ENCODE measurements at places on chromosomes 12 and 14. TPM values are rescaled to one million over a fixed set of nuclear protein-coding genes. Genes with fewer than 3 reads are reported as not detected.

Gene BDKRB2
- 5.2 TPM for total RNA-seq

DNA sequence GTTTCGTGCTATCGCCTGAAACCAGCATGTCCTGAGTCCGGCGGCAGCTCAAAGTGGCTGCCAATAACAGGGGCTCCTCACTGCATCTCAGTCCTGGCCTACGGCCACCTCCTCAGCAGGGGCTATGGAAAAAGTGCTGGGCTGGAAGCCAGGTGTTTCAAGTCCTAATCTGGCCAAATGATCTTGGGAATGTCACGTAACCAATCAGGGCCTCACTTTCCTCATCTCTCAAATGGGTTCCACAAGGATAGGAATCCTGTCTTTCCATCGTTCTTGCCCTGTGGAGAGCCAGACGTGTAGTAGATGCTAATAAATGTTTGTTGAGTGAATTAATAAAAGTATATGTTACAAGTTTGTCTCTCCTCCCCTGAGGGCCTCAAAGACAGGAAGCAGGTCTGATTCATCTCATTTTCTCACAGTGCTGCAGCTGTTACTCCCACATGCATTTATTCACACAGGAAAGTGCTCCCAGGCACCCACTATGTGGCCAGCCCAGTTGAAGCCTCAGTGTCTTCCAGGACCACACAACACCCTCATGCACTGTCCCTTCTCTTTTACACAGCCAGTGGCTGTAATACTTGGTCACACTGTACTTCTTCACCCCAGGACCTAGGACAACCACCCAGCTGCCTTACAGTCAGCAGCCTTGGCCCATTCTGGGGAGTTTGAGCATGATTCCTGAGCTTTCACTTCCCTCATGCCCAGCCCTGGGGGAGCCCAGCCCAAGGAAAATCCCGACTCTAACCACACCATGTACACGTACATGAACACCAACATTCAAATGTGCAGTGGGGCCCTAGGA lies 5.0 kb downstream of the CMKLR1 start:
- peak; percentile 34 for DNase-seq

DNA sequence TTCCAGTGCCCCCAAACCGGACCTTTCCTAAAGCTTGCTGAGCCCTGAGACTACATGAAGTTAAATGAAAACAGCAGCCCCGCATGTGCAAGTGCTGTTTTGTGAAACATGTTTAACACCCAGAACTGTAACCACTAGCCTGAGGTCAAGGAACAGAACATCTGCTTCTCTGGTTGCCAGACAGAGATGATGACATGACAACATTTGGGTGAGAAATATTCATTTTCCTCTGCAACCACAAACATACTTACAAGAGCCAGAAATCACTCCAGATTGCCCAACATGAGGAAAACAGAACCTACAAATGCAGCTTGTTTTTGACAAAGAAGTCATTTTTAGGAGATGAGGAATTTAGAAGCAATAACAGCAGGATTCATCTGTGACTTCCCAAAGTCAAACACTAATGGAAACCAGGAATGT lies 110.4 kb downstream of the BCAT1 start:
- DNase-seq, result no peak

DNA sequence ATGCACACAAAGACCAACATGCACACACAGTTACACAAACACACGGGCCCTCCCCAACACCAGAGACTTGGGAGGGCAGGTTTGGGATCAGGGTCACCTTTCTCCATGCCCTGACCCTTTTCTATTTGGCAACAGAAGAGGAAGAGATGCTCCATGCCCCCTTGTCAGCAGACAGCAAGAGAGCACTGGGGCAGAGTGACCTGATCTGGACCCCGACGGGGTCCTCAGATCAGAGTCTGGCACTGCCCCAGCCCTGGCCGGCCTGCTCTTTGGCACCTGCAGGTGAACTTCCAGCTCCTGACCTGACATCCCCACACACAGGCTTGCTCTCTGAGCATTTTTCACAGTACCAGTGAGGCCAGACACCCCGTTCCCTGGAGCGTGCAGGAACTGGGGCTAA lies 21.4 kb downstream of the ADCY6 start:
- DNase-seq, result peak; percentile 27

DNA sequence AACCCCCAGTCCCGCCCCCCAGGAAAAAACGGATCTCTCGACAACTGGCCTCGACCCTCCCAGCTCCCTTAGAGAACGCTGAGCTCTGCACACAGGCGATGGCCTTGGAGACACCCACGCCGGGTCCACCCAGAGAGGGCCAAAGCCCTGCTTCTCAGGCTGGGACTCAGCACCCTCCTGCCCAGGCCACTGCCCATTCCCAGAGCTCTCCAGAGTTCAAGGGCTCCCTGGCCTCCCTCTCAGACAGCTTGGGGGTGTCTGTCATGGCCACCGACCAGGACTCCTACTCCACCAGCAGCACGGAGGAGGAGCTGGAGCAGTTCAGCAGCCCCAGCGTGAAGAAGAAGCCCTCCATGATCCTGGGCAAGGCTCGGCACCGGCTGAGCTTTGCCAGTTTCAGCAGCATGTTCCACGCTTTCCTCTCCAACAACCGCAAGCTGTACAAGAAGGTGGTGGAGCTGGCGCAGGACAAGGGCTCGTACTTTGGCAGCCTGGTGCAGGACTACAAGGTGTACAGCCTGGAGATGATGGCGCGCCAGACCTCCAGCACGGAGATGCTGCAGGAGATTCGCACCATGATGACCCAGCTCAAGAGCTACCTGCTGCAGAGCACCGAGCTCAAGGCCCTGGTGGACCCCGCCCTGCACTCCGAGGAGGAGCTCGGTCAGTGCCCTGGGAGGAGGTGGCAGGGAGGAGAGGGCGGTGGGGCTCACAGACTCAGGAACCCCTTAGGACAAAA lies 95.8 kb downstream of the LGMN start:
- no peak for DNase-seq

Gene CCDC175
- total RNA-seq, result 0.71 TPM

Gene POTEG
- total RNA-seq, result not detected

- no peak for DNase-seq
These were observed 113.9 kb upstream of the DYRK2 start for GRCh38 chr12:67534681-67535080.

- DNase-seq, result no peak
These were observed 5.2 kb downstream of the NEDD1 start for GRCh38 chr12:96912261-96912660.

Gene M6PR
- total RNA-seq, result 105 TPM

Gene SMCO2
- 0.52 TPM for total RNA-seq

DNA sequence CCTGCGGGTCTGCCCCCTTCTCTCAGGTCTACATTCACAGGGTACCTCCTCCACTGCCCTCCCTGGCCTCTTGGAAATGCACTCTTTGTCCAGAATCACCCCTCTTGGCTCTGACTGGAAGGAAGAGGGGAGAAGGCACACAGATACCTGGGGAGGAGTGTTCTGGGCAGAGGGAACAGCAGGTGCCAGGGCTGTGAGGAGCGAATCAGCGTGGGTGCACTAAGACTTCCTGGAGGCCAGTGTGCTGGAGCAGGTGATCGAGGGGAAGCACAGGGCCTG lies 8.3 kb upstream of the TRAF3 start:
- DNase-seq, result no peak

Gene NR4A1
- total RNA-seq, result 677 TPM

GRCh38 chr12:67758119-67758518 lies 109.6 kb downstream of the DYRK2 start:
- no peak for DNase-seq

Gene SEL1L
- total RNA-seq, result 118 TPM

DNA sequence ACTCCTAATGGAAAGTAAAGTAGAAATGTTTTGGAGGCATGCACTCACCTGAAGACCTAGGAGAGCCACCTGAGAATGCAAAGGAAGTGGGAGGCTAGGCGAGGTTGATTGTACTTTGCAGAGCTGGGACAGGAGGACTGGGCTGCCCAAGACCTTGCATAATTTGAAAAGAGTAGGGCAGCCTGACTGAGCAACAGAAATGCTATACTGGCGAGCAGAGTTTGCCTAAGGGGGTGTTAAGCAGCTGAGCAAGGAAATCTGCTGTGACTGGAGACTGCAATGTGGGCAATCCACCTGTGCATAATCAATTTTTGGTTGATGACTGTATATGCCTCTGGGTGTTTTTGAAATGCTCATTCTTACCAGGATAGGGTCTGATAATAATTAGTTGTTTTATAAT lies 834.1 kb downstream of the TRHDE start:
- DNase-seq, result no peak

DNA sequence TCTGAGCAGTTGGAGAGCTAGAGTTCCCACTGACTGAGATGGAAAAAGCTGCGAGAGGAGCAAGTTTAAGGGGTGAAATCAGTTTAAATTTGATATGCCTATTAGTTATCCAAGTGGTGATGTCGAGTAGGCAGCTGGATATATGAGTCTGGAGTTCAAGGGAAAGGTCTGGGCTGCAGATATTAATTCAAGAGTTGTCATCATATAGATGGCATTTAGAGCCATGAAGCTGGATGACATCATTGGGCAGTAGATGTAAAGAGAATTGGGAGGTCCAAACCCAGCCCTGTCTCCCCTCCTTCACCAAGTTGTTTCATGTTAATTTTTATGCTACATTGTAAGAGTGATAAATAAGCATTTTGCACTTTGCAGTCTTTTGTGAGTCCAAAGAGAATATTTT lies 898.1 kb downstream of the GALC start:
- DNase-seq, result no peak

GRCh38 chr12:46560874-46561273 lies 188.3 kb upstream of the SLC38A2 start:
- DNase-seq, result no peak

Gene NEMP1
- 7.6 TPM for total RNA-seq

Gene SIRT4
- 1.6 TPM for total RNA-seq

- peak; percentile 88 for DNase-seq
These were observed 25.6 kb downstream of the ALDH2 start for GRCh38 chr12:111792155-111792855.

- no peak for DNase-seq
These were observed 6.1 kb downstream of the PNN start for GRCh38 chr14:39181026-39181692.

- DNase-seq, result no peak
These were observed 6.5 kb downstream of the HOXC12 start for GRCh38 chr12:53961025-53961761.

DNA sequence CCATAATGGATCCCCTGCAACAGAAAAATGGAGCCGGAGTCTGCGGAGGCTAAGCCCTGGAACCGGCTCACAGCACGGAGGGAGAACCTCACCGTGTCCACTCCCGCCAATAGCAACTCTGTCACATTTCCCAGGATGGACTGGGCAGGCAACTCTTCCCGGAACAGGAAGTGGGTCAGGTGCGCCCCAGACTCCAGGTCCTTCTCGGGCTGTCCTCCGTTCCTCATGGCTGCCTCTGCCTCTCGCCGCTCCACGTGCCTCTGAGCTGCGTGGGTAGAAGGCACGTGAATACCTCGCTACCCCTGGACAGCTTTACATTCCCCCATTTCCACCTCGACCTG lies 2.2 kb downstream of the CYP27B1 start:
- DNase-seq, result no peak

Gene ZFHX2
- total RNA-seq, result 4.0 TPM

Gene GALNT9
- total RNA-seq, result 0.62 TPM

Gene CLEC4D
- 1.4 TPM for total RNA-seq

- no peak for DNase-seq
These were observed 26.5 kb downstream of the ARL6IP4 start for GRCh38 chr12:123006977-123007376.

DNA sequence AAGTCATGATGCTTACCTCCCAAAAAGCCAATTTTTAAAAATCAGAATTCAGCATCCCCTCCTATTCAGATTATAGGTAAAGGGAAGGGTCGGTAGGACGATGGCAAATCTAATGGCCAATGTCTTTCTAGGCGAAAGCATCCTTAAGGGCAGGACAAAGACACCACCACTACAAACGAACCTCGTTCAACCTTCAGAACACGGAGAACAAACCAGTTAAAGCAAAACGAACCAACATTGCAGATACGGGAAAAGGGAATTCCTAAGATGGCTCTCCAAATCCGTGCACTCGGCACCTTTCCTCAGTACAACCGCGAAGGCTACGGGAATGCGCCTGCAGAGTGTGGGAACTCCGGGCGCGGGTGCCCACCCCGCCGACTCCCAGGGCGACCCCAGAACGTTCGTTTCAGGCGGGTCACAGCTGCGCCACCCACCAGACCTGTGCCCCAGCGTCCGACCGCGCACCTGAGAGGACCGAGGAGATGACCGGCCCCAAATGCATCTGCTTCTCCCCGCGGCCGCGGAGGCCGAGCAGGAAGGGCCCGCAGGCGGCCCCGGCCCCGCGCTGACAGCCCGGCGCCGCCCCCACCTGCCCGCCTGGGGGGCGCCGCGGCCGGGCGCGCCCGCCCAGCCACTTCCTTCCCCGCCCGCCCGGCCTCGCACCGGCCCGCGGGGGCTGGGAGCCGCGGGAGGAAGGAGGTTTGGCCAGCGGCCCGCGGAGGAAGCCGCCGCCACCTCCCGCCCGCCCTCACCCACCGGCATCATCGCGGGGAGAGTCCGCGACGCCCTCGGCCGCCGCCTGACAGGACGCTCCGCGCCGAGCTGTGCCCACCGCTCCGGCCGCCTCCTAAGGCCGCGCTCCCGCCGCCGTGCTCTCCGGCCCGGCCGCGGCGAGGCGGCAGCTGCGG lies 578 bp downstream of the PPP1R13B start:
- no peak for DNase-seq

DNA sequence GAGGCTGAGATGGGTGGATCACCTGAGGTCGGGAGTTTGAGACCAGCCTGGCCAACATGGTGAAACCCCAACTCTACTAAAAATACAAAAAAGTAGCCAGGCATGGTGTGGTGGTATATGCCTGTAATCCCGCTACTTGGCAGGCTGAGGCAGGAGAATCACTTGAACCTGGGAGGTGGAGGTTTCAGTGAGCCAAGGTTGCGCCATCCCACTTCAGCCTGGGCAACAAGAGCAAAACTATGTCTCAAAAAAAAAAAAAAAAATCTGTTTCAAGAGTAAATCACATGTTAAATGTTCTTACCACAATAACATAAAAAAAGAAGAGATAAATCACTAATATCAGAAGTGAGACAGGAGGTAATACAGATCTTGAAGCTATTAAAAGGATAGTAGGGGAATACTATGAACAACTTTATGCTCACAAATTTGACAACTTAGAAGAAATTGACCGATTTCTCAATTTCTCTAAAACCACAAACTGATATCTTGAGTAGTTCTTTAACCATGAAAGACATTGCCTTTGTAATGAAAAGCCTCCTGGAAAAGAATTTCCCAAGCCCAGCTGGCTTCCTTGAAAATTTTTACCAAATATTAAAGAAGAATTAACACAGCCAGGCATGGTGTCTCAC lies 37.7 kb downstream of the TAOK3 start:
- no peak for DNase-seq

- no peak for DNase-seq
These were observed 43.5 kb downstream of the MNAT1 start for GRCh38 chr14:60777856-60778578.

- no peak for DNase-seq
These were observed at the start of gene HOTAIR for GRCh38 chr12:53974084-53975063. Gene HOTAIR, minus strand, starts transcription at chr12:53974954.

Gene KCNH3
- total RNA-seq, result 1.7 TPM

- no peak for DNase-seq
These were observed 2.6 kb downstream of the TMEM132D start for GRCh38 chr12:129901254-129901653.

- no peak for DNase-seq
These were observed 71.3 kb downstream of the SUSD6 start for GRCh38 chr14:69682621-69683263.

All from aorta (tissue), 5 donors.